ENCODE measurements at places on chromosomes 1 and 21.

DNA sequence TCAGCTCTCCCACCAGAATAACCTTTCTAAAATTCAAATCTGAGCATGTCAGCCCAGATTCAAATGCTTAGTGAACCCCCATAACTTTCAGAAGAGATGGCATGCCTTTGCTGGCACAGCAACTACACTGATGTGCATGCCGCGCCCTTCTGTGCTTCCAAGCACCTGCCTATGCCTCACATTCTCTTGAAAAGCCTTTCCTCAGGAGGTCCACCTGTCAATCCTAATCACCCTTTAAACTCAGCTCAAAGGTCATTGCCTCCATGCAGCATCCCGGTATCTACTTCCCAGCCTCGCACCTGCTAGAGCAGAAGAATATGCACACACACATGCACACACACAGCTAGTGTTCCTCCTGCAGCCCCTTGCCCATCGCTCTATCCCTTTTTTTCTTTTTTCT lies 5.2 kb upstream of the S100A2 start:
- no peak for DNase-seq

- DNase-seq: no peak
Measured at GRCh38 chr1:59022799-59023198, 239.0 kb upstream of the JUN start.

DNA sequence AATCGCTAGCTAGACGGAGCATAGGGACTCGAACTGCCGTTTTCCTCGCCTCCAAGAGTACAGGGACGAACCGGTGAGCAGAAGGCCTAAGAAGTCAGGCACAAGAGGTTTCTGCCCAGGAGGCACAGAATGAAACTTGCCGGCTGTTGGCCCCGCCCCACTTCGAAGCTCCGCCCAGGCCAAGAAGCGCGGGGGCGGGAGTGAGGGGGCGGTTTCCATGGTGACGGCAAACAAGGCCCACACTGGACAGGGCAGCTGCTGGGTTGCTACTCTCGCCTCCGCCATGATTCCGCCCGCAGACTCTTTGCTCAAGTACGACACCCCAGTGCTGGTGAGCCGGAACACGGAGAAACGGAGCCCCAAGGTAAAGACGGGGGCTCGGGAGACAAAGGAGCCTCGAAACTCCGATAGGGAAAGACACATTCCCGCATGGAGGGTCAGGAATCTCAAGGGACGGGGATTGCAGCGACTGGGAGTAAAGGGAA lies at the start of gene DNALI1:
TSS of gene DNALI1 (plus strand) at position 229 of the 485 bp plus-strand sequence. CDS start at position 284, 55 bp downstream.
- DNase-seq: no peak

DNA sequence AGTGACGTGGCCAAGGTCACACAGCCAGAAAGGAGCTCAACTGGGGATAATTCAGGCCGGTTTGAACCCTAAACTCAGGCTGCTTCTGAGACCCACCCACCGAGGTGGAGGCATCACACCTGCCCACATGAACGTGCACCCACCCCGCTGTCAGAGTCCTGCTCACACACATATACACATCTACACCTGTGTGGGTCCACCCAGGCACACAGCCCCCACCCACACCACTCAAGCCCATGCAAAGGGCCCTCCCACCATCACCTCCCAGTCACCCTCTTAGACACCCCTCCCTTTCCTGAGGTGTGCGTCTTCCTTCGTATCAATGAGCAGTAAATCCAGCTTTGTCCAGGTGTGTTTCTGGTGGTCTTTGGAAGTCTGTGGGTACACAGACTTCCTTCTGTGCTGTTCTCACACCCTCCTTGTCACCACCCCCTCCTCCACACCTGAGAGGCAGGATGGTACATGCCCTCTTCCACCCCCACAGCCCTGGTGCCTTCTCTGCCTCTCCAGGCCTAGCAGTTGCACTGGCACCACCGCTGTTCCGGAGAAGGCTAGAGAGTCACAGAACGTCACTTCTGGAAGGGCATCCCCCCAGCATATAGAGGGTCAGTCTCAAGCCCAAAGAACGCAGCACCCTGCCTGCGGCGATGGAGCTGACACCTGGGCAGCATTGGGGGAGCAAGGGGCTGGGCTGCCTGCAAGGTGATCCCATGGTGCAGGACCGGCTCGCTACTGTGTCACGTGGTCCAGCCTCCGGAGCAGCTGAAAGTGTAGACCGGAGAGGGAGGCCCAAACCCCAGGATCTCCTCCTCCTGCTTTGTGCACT lies 18.9 kb upstream of the FAM131C start:
- no peak for DNase-seq

DNA sequence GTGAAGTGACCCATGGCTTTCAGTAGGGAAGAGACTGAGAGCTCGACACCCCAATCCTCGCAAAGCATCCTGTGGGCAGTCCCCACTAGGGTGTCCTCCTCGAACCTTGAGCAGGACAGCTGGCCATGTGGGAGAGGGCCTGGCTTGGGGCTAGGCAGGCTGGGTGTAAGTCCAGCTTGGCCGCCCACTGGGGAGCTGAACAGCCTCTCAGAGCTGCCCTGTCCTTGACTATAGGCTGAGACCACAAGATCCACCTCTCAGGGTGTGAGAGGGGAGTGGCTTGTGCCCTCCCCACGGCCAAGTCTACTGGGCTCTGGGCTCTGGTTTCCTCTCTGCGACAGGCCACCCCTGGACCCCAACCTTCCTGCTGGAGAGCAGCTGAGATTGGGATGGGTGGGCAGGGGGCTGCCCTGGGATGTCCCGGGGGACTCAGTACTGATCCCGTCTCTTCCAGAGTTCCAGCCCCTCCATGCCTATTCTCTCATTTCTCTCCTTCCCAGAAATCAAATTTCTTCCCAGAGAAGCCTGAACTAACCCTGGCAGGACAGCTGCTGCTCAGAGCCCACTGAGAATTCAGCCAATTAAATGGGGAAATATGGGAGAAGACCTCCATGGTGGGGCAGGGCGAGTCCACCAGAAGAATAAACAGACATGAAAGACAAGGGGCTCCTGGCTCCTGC lies 282.9 kb downstream of the PTPRU start:
- no peak for DNase-seq

GRCh38 chr1:21308847-21309652 lies 18.8 kb upstream of the ECE1 start:
- DNase-seq: no peak

GRCh38 chr1:114712977-114713376 lies 3.6 kb downstream of the NRAS start:
- no peak for DNase-seq

GRCh38 chr1:92343061-92343460 lies 44.2 kb downstream of the RPAP2 start:
- no peak for DNase-seq

DNA sequence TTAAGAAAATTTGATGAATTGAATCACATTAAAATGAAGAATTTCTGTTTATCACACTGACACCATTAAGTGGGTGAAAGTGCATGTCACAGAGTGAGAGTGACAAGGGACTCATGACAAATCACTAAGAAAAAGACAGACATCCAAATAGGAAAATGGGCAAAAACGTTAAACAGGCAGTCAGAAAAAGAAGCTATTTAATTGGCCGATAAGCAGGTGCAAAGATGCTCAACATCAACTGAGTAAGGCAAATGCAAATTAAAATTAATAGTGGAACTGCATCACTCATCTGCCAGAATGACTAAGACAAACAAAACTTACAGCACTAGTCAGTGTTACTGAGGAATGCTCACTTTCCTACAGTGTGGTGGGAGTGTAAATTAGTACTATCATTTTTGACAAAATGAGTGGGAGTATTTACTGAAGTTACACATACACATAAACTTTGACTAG lies 39.2 kb upstream of the RUNX1 start:
- no peak for DNase-seq

GRCh38 chr1:41440321-41441085 lies 44.0 kb downstream of the EDN2 start:
- no peak for DNase-seq

- DNase-seq: no peak
Measured at GRCh38 chr1:109104364-109105151, 9.4 kb upstream of the ELAPOR1 start.

GRCh38 chr1:32201011-32201855 lies 838 bp downstream of the CCDC28B start:
- no peak for DNase-seq

DNA sequence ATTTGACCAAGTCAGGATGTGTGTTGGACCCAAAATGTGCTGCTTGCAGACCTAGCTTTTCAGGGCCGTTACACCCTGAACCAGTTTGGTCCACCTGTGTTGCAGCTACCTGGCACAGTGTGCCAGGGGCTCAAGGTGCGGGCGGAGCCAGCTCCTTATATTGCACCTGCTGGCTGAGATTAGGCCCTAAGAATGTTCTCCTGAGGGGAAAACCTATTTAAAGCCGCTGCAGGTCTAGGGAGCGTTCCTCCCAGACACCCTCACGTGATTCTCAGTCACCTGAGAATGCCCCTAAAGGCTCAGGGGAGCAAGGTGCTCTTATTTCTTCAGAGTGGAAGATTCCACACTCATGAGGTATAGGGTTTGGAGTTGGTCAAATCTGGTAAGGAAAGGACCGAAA lies 12.0 kb downstream of the GSTM3 start:
- DNase-seq: no peak

DNA sequence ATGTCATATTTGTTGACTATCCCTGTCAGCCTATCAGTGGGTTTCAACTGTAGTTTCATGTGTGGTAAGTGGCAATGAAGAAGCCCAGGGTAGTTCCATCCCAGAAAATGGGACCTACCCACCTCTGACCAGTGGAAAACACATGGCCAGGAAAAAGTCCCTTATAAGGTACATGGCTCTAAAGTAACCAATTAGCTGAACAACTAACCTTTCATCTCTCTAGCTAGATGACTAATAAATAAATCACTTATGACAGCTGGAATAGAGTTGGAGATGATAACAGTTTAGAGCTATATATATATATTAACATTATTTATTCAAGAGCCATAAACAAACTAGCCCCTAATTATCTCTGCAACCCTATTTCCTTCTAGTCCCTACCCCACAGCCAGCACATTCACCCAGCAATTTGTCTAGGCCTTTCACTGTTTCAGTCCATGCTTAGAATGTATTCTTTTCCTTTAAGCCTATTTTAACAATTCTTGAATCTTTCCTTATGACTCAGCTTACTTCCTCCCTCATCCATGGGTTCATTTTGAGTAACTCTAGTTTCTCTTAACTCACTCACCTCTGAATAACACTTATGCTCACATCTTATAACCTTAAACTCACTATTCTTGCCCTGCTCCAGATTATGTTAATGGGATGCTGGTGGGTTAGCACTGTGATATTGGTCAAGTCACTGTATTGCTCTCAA lies 83.7 kb downstream of the TNFSF18 start:
- no peak for DNase-seq

DNA sequence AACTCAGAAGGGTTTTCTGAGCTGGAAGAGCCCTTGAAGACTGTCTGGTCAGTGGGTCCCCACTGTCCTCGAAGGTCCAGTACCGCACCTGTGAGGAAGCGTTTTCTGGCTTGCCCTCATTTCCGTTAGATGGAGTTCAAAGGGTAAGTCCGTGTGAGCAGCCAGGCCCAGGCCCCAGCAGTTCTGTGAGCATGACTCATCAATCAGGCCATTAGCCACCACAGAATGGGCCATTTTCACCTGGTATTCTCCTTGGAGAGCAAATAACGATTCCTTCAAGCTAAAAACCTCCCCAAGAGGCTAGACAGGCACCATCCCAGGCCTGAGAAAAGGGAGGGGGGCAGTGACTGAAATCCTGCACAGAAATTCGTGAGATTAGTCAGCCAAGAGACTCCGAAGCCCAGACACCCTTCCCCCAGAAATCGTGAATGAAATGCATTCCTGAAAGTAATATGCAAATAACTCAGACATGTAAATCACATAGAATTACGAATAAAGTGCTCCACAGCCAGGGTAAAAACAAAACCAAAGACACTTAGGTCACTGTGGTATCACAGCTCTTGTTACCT lies 66.0 kb downstream of the BCAR3 start:
- peak; percentile 81 for DNase-seq

- no peak for DNase-seq
Measured at GRCh38 chr1:206784471-206784903, 12.2 kb upstream of the IL10 start.

DNA sequence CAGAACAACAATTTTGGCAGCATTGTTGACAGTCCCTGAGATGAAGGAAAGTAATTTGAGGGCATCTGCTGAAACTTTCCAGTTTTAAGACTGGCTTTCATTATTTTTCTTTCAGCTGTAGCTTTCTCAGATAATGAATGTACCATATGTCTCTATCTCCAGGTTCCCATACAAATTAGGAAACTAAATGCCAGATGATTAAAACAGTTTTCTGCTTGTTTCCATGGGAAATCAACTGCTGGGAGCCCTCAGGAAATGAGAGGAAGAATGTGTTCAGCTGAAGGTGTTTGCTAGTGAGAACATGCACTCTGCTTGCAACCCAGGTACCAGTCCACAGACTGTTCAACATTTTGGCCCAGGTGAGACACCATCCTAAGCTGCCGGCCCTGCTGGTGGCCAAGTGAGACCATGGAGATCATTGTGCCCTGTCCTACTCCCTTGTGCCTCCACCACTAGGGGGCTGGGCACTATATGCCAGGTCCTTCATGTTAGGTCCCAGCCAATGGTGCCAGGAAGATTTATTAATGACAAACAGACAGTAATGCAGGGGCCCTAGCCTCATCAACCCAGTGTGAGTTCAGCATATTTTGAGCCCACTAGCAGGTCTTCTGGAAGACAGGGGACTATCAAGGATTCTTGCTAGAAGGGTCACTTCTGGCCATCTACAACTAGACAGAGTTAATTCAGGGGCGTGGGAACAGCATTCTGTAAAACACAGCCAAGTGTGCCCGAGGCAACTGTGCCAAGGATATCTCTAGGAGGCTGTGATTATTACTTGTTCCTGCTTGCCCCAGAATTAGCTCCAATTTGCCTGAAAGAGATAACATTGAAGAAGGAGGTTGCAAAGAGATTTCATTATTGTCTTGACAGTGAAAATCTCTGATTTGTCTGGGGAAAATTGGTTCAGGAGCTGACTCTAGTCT lies 17.0 kb upstream of the LRRC8C start:
- no peak for DNase-seq

GRCh38 chr1:247453245-247453644 lies 4.7 kb downstream of the OR2B11 start:
- DNase-seq: no peak

- no peak for DNase-seq
Measured at GRCh38 chr1:92298213-92298572, 594 bp downstream of the GLMN start.

DNA sequence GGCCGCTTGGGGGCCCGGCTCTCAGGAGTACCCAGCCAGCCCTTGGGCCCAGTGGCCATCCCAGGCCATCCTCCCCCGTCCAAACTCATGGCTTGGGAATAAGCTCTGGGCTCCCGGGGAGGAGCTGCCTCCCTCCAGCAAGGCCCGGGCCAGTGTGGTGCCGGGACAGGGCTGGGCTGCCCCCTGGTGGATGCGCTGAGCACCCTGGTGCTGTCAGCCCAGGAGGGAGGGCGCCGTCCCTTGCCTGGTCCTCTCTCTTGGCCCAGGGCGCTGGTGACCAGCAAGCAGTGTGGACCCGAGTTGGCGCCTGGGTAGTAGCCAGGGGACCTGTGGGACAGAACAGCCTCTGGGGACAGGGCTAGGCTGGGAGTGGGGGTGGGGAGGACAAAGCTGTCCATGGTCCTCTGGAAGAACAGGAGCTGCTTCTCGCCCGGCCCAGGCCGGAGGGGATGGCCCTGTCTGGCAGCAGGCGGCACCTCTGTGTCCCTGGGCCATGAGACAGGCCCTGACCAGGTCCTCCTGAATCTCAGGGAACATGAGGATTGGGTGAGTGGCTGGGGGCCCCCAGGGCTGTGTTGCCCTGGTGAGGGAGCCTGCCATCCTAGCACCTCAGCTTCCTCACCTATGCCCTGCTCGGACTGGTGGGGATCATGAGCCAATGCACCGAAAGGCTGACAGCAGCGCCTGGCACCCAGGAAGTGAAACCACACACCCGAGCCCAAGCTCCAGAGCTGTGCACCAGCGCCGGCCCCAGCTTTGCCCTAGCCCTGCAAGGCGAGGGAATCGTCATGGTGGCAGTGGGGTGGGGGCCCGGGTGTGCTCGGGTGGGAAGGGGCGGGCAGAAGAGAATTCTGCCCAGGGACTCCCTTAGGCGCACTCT lies 9.4 kb downstream of the MORN1 start:
- DNase-seq: peak; percentile 27

Measured in HS-27A (cell line).